ENCODE measurements at places on chromosomes 3 and 15. TPM values are rescaled to one million over a fixed set of nuclear protein-coding genes. Genes with fewer than 3 reads are reported as not detected.

Gene GABRB3
- total RNA-seq: 59.9 TPM

Gene SPINT1
- 1.2 TPM for total RNA-seq

Gene CAMK2N2
- total RNA-seq: 0.75 TPM

Gene ZPLD1
- total RNA-seq: 0.05 TPM

Gene EPHA3
- total RNA-seq: not detected

Gene GOLGA6L22
- total RNA-seq: not detected

Gene KNL1
- total RNA-seq: 3.8 TPM
